NCI-H1930 (cell line): ENCODE measurements at places on chromosomes 2 and 18.
A peak's percentile ranks its signal among the peaks of the same experiment; 100 is the strongest.

GRCh38 chr18:42048158-42048557 lies 93.1 kb downstream of the PIK3C3 start:
- no peak for DNase-seq

DNA sequence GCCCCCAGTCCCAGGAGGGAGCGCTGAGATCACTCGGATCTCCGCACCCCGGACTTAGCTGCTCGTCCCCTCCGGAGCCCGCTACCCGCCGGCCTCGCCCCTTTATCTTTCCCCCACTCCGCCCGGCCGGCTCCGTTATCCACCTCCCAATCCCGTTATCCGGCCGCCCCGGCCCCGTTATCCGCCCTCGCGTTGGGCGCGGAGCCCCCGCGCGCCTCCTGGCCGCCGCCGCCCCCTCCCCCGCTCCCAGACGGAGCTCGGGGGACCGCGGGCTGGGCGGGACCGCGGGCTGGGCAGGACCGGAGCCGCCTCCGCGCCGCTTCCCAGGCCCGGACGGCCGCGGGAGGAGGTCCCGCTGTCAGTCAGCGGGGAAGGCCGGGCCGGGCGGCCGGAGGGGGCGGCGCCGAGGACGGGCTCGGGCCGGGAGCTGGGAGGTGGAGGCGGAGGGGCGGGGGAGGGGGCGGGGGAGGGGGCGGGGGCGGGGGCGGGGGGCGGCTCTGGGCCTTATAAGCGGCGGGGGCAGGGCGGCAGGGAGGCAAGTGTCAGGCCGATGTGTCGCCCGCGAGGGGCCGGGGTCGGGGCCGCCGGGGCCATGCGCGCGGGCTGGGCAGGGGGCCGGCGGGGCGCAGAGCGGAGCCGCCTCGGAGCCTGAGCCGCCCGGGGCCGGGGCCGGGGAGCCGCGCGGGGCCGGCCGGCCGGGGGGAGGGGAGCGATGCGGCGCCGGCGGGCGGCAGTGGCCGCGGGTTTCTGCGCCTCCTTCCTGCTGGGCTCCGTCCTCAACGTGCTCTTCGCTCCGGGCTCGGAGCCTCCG lies at the start of gene PKDCC:
TSS of gene PKDCC (plus strand) at position 534 of the 811 bp plus-strand sequence. CDS start at position 713, 179 bp downstream.
- peak; percentile 59 for DNase-seq

- DNase-seq: no peak
Observed at GRCh38 chr2:28389399-28390240, 3.0 kb upstream of the FOSL2 start.

DNA sequence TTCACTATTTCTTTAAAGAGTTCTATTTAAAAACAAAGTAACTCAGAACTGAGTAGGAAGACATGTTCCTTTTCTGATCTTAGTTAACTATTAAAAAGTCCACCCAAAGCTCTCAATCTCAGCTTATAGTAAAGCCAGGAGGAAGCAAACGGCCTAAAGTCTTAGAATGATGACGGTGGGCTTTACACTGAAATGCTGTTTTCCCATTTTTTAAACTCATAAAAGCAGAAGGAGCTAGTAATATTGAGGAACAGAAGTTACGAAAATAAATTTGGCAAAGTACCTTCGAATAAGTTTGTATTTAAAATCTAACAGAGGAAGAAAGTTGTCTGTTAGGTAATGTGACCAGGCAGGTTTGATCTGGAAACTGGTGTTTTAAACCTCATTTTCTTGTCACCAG lies 111.1 kb downstream of the ZNF532 start:
- DNase-seq: no peak

DNA sequence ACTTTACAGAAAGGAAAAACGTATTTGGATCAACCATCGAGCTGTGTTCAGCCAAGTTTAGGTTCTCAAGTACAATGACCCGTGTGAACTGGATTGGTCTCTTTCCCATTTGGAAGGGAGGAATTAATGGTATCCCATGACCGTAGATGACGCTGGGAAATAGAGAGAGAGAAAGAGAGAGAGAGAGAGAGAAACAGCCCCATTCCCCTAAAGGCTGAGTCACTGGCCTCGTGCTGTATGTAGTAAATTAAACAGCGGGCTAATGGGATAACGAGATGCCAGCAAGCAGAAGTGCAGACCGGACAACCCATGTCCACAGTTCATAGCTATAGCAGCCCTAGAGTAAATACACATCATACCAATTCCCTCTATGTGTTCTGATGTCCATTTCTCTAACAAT lies 99.6 kb downstream of the BCL11A start:
- no peak for DNase-seq

DNA sequence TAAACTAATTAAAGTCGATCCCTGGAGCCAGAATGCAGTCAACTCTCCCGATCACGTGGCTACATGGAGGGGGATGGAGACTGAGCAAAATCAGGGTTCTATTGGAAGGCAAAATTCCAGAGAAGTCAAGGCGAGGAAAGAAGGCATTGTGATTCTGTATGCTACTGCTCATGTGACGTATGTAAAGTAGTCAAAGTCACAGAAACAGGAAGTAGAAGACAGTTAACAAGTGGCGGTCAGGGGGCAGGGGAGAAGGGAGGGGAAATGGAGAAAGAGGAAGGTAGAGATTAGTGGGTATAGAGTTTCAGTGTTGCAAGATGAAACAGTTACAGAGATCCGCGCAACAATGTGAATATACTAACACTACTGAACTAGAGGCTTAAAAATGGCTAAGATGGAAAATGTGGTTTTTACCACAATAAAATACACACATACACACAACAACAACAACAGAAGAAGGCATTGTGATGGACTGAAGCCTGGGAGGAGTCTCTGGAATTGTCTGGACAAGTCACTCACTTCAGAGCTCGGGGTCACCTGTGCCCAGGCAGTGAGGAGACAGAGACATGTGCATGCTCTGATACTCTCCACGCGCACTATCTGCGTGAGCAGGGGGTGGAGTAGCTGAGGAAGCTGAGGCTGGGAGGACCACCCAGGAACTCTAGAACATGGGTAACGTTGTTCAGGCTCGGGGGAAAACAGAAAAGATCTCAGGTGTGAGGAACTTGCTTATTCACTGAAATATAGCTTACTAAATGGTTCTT lies 89.9 kb upstream of the CDCA7 start:
- DNase-seq: no peak

DNA sequence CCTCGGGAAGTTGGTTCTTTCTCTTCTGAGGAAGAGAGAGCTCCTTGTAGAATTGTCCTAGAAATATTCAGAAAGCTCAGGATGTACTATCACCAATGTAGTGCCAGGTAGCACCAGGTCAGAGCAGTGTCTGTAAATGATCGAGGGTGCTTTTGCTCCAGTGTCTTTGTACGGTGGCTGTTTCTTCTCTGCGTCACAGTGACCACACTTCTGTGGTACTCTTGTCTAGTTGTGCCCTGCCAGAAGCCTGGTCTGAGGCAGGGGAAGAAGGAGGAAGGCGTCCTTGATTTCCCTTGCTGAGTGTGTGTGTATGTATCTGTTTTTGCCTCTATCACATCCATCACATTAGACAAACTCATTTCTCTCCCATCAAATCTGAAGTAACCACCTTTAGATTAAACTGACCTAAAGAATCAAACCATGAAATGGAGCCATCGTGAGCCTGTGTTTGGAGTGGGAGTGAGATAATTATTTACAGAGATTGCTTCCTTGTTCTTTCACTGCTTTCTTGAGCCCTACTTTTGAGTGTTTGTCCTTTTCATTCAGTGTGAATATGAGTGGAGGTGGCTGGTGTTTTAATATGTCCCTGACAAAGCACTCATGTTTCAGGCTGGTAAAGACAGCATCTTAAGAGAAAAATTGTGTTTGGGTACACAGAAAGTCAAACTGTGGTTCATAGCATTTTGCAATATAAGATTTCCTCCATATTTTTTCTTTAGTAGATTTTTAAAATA lies 97.2 kb downstream of the ACOXL start:
- no peak for DNase-seq

GRCh38 chr18:25262920-25263319 lies 89.0 kb downstream of the ZNF521 start:
- no peak for DNase-seq

DNA sequence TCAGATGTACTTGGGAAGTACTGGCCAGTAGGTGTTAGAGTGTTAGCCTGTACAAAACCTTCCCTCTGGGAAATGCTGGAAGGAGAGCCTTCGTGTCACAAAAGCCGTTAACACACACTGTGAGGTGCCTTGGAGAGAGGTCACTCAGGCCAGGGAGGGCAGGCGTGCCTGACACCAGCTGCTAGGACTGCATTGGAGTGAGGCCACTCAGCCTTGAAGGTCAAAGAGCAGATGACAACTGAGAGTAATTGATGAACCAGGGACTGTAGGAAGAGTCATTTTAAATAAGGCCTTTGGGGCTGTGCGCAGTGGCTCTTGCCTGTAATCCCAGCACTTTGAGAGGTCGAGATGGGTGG lies 45.4 kb downstream of the ASAP2 start:
- DNase-seq: no peak

DNA sequence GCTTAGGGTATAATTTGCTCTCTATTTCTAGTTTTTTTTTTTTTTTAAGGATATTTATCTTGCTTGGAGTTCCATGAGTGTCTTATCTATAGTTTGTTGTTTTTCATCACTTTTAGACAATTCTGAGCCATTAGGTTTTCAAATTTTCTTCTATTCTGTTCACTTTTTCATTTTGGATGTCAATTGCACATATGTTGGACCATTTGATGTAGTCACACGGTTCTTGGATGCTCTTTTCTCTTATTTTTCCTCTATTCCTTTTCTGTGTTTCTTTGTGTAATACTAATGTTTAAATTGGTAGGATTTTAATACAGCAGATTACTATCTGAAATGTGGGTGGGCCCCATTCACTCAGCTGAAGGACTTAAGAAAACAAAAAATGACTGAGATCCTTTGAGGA lies 292.6 kb downstream of the CALCRL start:
- DNase-seq: no peak

GRCh38 chr2:12816379-12817306 lies 99.9 kb downstream of the TRIB2 start:
- DNase-seq: no peak

DNA sequence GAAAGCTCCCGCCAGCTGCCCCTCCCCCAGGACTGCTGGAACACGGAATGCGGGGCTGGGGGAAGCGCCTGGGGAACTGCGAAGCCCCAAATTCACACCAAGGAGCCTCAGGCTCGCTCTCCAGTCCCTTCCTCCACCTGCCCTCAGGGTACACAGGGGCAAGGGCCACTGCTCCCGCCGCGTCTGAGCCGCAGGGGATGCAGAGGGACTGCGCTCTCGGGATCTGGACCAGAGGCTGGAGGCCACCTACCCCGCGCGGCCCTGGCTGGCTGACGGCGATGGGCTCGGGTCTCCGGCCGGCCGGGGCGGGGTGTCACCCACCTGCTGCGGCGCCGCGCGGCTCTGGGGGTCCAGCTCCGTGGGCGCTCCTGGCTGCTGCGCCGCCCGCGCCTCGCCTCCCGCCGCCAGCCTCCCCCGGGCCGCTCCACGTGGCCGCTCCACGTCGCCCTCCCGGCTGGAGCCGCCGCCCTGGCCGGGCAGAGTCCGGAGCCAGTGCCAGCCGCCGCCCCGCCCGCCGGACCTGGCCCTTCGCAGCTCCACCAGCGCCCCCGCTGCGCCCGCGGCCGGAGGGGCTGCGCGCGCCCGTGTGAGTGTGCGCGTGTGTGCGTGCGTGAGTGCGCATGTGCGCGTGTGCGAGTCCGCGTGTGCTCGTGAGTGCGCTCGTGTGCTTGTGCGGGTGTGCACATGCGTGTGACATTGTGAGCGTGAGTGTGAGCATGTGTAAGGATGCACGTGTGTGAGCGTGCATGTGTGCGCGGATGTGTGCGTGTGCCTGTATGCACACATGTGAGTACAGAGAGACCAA lies at the start of gene CGREF1:
TSS of gene CGREF1 (minus strand) at position 604 of the 805 bp plus-strand sequence. CDS start 14,762 bp downstream, outside the sequence.
- DNase-seq: no peak

GRCh38 chr2:185360776-185361175 lies 377.8 kb upstream of the FSIP2 start:
- DNase-seq: no peak

DNA sequence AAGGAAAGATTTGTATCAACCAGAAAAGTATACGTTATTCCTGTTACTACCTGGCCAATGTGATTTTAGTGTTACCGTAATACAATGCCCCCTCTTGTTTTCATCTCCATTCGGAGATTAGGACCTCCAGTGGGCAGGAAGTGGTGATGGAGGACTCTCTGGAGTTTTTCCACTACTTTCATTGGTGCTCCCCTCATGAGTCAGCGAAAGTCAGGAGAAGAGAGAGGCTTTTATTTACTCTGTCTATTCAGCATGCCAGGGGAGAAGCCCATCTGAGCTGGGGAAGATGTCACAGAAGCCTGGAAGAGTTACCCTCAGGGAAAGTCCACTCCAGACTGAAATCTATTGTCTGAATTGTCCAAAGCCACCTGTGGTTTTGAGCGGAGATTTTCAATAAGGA lies 88.2 kb upstream of the THUMPD2 start:
- no peak for DNase-seq

DNA sequence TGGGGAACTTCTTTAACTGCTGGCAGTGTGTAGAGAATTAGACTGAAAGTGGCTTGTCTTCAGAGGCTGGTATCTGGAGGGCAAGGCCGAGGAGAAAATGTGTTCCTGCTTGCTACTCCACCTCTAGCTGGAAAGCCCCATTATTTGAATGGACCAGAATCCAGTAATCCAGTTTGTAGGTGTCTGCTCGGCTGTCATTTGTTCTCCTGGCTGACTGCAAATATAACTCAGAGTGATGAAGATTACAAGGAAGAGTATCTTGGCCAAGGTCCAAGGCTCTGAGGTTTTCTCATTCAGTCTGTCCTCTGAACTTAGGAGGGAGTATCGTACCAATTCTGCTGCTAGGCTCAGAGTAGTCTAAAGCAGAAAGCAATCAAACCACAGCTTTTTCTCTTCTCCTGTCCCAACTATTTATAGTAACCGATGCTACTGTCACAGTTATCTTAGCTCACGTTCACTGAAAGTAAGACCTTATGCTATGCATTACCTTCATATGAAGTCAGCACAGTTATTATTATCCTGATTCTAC lies 228.6 kb downstream of the SETBP1 start:
- DNase-seq: no peak

GRCh38 chr2:38130876-38131275 lies 54.9 kb upstream of the CYP1B1 start:
- no peak for DNase-seq

DNA sequence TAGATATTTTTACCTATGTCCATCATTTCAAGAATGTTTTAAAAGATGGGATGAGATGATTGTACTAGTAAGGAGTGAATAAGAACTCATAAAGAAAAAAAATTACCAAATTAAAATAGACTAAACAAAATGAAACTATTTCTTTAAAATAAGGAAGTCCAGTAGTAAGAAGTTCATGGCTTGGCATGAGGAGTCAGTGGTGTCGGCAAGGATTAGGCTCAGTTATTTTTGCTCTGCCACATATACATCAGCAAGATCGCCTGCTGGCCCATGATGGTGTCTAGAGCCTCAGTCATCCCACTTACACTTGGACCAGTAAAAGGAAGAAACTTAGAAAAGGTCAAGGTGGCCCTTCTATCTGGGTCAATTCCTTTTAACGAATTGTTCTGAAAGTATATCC lies 300.9 kb upstream of the SLC8A1 start:
- no peak for DNase-seq

GRCh38 chr2:99727199-99727598 lies 237.4 kb upstream of the REV1 start:
- no peak for DNase-seq

DNA sequence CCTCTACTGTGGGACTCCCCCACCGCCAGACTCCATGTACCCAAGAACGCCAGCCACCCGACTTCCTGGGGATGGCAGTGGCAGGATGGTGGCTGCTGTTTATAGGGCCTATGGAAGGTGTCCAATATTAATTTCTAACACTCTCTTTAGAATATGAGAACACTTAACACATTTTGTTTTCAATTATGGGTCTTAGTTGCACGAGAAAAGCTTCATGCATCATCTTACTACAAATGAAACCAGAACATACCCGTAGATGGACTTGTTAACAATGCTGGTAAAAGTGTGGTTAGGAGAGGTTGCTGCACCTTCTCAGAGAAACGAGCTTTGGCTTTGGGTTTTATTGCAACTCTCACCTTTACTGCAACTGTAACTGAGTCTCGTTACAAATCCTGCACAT lies 335.6 kb upstream of the ID2 start:
- no peak for DNase-seq

- DNase-seq: no peak
Observed at GRCh38 chr2:45018023-45018422, 8.8 kb upstream of the SIX2 start.
